Stimulated activated CD4-positive, alpha-beta T cell treated with anti-CD3 and anti-CD28 coated beads, Interleukin-1b, Interleukin-23, amount 100 ng/mL, for 48 hours (primary cell): ENCODE measurements at places on chromosomes 16 and 17.

- no peak for DNase-seq
These were observed 13.3 kb upstream of the RBBP6 start for GRCh38 chr16:24525970-24526559.

GRCh38 chr16:8110572-8111514, 479.5 kb downstream of the TMEM114 start:
- DNase-seq: no peak

- DNase-seq: peak; percentile 19
These were observed at the start of gene ARHGAP23 for GRCh38 chr17:38428112-38428642. ARHGAP23 (plus strand) TSS chr17:38428464; CDS start chr17:38428486, 22 bp downstream.

DNA sequence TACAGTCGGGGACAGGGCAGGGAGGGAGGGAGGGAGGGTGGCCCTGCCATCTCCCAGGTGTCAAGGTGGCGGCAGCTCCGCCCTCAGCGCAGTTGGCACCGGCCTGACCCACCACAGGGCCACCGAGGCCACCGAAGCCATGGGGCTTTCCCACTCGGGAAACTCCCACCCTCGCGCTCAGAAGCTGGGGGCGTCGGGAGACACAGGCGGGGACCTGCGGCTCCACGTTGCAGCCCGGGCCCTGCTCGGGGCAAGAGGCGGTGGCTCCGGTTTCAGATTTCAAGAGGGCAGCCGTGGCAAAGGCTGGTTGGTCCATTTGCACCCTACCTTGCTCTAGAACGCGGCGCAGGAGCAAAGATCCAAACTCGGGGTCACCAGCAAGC, 544 bp downstream of the CYB561 start:
- DNase-seq: no peak

GRCh38 chr16:89616623-89617022, 3.2 kb downstream of the DPEP1 start:
- no peak for DNase-seq

- DNase-seq: peak; percentile 42
These were observed 122.2 kb downstream of the CCDC182 start for GRCh38 chr17:57622683-57623433.

DNA sequence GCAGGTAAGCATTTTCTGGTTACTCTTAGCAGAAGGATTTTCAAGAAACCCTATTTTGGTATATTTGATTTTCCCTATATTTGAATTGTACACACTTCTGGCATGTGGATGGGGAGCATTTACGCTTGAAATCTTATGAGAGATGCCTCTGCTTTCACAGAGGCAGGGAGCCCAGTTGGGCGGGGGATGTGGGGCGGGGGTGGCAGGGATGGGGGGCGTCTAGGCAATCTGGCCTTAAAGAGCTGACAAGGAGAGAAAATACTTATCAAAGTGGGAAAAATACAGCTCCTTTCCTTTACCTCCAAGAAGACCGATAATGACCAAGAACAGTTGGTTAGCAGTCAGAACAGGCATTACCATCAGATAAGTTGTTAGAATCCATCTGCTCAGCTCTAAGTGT, 79.1 kb upstream of the NUDT7 start:
- DNase-seq: no peak

DNA sequence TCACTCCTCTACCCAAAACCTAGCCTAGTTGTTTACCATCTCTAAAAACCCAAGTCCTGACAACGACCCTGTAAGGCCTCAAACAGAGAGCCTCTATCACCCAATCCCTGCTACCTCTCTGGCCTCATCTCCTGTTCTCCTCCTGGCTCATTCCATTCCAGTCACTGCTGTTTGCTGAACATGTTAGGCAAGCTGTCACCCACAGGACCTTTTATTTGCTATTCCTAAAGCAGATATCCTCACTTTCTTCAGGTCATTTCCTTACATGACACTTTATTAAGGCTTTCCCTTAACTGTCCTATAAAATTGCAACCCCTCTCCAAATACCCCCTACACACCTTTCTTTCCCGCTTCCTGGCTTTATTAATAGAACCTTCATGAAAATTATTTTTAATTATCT, 85.1 kb downstream of the KANSL1 start:
- no peak for DNase-seq

GRCh38 chr16:20310421-20311395, 16.6 kb downstream of the GP2 start:
- DNase-seq: no peak

DNA sequence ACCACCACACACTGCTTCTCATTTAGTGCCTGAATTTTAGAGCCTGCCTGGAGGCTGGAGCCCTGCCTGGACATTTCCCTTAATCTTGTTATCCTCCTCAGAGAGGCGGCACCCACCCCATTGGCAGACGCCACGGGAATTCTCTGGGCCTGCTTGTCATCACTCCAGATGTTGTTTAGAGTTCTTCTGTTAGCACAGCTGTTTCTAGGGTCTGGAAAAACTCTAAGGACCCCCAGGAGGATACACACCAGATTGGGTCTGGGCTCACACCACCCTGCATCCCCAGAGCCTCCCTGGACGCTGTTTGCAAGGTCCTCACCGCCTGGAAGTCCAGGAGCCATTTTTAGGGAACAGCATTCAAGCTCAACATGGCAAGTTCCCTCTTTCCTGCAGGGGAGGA, 565 bp upstream of the XAF1 start:
- no peak for DNase-seq

- no peak for DNase-seq
These were observed 7.7 kb downstream of the NKIRAS2 start for GRCh38 chr17:42027590-42027889.

DNA sequence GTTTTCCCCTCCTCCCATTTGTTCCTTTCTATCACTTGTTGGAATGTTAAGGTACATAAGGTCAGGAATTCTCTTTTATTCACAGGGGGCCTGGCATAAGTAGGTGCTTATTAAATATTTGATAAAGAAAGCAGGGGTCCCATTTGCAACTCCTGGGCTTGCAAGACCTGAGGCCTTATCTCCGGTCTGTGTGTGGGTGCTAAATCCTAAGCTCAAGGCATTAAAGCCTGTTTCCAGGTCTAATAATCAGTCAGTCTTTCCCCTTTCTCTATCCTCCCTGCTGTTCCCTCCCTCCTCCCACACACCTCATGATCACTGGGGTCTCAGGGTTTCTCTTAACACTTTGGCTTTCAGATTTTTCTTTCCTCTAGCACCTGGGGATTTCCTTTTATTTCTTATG, 17.1 kb downstream of the NTN1 start:
- DNase-seq: no peak

- DNase-seq: no peak
These were observed 8.2 kb upstream of the EIF1 start for GRCh38 chr17:41680426-41681040.

DNA sequence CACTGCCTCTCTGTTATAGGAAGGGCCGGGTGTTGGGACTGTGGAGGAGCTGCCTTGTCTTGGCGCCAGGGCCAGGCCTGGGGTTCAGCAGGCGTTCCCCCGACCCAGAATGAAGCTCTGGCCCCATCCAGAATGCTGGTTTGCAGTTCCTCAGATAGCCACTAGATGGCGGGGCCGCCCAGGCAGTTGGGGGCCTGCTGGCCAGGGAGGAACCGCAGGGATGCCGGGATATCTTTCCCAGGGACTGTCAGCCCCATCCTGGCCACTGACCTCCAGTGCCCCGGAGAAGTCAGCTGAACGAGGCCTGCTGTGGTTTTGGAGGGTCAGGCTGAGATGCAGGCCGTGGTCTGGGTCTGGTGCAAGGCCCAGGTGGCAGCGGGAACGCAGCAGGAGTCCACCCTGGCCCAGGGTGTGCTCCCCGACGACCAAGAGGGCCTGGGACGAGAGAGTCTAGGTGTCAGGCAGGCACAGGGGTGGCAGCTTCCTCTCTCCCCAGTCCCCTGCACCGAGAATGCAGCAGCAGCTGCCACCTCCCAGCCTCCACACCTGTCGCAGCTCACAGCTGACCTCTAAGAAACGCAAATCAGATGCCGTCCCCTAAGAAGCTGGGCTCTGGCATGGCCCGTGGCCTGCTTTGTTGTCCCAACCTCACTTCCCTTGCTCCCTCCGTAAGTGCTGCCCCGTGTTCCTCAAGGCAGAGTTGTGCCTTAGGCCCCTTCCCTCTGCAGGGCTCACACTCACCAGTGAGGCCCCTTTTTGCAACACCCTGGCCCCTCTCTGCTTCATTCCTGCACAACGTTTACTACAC, 51.2 kb downstream of the RMI2 start:
- DNase-seq: peak; percentile 61

- DNase-seq: no peak
These were observed 49.0 kb upstream of the CRYM start for GRCh38 chr16:21327046-21327445.

- peak; percentile 38 for DNase-seq
These were observed 104.3 kb downstream of the ADAMTS18 start for GRCh38 chr16:77330332-77331042.

GRCh38 chr17:55414983-55415382, 6.7 kb downstream of the MMD start:
- no peak for DNase-seq

- no peak for DNase-seq
These were observed 1.7 kb upstream of the HOXB9 start for GRCh38 chr17:48627623-48628521.
